MCF 10A (cell line): ENCODE measurements at places on chromosomes 7 and 10. TPM values are rescaled to one million over a fixed set of nuclear protein-coding genes. Genes with fewer than 3 reads are reported as not detected.

Gene SLC13A4
- not detected in 2 replicates for total RNA-seq

Gene SRI
- total RNA-seq = 80.0 and 110 TPM in 2 replicates

Gene OR13A1
- not detected in 2 replicates for total RNA-seq

Gene HERPUD2
- 28.1 and 29.0 TPM in 2 replicates for total RNA-seq

Gene MRLN
- not detected in 2 replicates for total RNA-seq

Gene HTR7
- total RNA-seq = 14.1 and 15.3 TPM in 2 replicates
